ENCODE measurements at places on chromosomes 13 and 19.
A peak's percentile ranks its signal among the peaks of the same experiment; 100 is the strongest.

DNA sequence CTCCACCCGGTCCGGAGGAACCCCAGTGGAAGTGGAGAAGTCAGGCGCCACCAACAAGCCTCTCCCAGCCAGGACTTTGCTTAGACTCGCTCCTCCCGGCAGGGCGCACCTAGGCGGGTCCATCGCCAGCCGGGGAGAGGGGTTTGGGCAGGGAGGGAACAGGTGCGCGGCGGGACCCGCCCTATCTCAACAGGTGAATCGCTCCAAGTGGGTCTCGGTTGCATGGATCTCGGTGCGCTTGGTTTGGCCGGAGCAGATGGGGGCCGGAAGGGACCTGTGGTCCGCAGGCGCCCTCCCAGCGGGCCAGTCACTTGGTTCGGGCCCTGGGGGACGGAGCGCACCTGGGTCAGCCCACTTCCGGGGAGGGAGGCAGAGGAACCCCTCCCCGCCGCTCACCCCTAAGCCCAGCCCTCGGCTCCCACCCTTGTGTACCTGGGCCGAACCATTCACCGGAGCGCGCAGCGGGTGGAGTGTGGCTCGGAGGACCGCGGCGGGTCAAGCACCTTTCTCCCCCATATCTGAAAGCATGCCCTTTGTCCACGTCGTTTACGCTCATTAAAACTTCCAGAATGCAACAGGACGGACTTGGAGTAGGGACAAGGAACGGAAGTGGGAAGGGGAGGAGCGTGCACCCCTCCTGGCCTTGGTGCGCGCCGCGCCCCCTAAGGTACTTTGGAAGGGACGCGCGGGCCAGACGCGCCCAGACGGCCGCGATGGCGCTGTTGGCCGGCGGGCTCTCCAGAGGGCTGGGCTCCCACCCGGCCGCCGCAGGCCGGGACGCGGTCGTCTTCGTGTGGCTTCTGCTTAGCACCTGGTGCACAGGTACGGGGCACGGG is at the start of gene LSR:
TSS of gene LSR (plus strand) at position 693 of the 836 bp plus-strand sequence. CDS start at position 714, 21 bp downstream.
- no peak for DNase-seq

DNA sequence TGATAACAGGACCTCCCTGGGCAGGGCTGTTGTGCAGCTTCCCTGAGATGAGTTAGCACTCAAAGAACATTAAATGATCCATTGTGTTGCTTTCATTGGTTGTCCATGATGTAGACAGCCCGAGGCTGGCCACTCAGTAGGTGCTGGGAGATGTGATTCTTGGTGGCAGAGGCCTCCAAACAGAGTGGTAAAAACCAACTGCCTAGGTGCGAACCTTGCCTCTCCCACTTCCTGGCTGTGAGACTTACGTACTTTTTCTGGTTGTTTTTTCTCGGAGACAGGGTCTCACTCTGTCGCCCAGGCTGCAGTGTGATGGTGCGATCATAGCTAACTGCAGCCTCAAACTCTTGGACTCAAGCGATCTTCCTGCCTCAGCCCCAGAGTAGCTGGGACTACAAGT is 6.2 kb downstream of the SARS2 start:
- no peak for DNase-seq

DNA sequence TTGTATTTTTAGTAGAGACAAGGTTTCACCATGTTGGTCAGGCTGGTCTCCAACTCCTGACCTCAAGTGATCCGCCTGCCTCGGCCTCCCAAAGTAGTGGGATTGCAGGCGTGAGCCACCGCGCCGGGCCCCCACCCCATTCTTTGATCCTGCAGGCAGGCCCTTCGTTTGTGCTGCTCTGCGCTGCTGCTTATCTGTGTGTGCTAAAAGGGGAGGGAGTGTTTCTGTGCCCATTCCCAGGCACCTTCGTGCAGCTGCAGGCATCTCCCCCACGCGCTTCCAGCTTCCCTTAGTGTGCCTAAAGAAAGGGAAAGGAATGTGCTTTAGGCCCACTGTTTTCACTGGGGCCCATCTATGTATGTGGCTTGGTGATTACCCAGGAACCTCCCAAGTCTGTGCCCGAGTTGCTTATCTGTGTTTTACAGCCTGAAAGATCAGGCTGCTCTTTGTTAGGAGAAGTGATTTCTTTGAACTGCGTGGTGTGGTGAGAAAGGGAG is 27.2 kb downstream of the EPN1 start:
- no peak for DNase-seq

GRCh38 chr13:36114233-36114632 is 16.9 kb downstream of the DCLK1 start:
- no peak for DNase-seq

GRCh38 chr13:41811588-41812021 is 149.3 kb downstream of the VWA8 start:
- DNase-seq: no peak

DNA sequence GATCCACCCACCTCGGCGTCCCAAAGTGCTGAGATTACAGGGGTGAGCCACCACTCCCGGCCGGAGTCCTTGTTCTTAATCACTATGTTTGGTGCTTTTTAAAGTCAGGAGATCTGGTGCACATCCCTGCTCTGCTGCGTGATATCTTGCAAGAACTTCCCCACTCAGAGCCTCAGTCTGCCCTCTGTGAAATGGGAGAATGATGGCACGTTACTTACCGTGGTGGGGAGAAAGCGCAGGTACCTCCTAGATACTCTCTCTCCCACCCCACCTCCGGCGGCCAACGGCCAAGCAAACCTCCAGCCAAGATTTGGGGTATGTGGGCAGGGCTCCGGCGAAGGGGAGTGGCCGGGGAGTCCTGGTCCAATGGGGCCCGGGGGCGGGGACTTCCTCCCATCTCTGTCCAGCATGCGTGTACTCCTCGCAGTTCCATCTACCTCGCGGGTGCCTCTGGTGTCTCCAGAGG is at the start of gene RYR1:
TSS of gene RYR1 (plus strand) at position 424 of the 466 bp plus-strand sequence. CDS start 139 bp downstream, outside the sequence.
- DNase-seq: peak; percentile 13

DNA sequence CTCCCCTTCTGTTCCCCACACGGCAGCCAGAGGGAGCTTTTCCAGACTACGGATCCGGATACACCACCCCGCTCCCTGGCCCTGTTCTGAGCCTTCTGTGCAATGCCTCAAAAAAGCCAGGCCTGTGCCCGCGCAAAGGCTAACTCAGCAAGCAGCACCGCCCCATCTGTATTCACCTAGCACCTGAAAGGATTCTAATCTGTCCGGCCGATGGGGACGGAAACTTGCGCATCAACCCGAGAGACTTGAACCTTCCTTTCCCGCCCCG is 589 bp downstream of the ZBTB45 start:
- DNase-seq: no peak

GRCh38 chr13:43110036-43110435 is 86.7 kb downstream of the DNAJC15 start:
- no peak for DNase-seq

DNA sequence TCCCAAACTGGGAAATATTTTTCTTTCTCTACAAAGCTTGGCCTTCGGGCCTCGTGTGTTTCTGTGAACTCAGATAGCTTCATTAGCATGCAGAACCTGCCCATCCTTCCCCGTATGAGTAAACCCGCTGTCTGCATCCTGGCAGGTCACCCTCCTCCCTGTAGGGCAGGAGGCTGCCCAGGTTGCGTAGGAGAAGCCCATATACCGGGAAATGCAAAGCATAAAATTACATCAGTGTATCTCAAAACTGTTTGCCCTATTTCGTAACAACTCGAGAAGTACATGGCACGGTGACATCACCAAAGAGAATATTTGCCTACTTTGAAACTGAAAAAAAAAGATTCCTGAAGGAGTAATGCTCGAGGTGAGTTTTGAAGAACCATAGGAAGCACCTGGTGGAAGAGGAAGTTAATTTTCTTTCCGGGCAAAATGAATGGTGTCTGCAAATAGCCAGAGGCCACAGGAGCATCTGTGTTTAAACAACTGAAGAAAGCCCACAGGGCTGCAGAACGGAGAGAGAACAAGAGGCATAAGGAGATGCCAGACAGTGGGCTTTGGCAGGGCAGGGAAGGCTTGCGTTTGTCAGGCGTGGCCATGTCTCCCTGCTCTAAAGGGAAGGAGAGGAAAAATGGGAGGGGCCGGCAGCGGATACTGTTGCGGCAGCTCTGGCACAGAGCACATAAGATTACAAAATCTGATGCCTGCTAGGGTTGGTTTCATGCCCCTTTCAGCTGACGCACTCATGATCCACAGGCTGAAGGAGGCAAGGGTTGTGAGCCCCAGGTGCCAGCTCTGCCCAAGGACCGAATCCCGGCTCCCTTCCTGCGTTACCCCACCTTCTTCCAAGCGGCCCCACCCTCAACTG is 81.4 kb downstream of the IRS2 start:
- DNase-seq: no peak

GRCh38 chr19:46659151-46660007 is 1.6 kb downstream of the DACT3 start:
- DNase-seq: no peak

- no peak for DNase-seq
Measured at GRCh38 chr13:71087006-71087405, 780.0 kb downstream of the DACH1 start.

DNA sequence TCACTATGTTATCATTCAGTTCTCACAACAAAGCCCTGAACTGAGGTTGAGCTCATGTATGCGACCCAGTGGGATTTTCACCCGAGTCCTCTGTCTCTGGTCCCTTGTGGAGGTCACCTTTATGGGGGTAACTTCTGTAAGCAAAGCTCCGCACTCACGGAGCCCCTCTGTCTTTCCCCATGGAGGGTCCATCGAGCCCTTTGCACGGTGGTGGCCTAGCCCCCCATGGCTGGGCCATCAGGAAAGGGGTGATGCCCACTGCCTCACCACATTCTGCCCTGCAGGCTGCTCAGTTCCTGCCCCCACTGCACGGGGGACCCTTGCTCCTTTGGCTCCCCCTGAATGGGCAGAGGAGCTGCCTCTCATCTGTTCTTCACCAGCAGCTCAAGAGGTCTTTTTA is 39.6 kb downstream of the CHST8 start:
- DNase-seq: no peak

DNA sequence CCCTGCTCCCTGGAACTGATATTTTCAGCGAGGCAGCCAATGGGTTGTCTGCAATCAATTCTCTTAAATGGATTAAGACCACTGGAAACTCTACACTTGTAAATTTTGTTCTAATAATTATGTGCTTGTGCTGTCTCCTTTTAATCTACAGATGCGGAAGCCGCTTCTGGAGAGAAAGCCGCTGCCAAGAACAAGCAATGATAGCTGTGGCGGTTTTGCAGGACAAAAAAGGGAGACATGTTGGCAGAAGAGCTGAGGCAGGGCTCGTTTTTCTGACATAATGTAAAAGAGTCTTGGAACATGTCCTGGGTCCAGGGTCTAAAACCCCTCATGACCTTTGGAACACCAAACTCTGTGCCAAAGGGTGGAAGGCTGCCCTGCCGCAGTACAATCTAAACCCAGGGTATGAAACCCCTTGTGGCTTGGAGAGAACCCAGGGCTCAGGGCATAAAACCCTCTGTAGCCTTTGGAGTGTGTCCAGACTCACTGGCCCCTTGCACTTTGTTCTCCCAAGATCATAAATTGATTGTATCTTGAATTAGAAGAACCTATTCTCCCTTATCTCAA is 12.7 kb downstream of the ZNF417 start:
- DNase-seq: no peak

GRCh38 chr13:25494698-25495411 is 123.1 kb downstream of the ATP8A2 start:
- no peak for DNase-seq

- DNase-seq: no peak
Measured at GRCh38 chr19:13827656-13828055, 32.4 kb downstream of the ZSWIM4 start.

DNA sequence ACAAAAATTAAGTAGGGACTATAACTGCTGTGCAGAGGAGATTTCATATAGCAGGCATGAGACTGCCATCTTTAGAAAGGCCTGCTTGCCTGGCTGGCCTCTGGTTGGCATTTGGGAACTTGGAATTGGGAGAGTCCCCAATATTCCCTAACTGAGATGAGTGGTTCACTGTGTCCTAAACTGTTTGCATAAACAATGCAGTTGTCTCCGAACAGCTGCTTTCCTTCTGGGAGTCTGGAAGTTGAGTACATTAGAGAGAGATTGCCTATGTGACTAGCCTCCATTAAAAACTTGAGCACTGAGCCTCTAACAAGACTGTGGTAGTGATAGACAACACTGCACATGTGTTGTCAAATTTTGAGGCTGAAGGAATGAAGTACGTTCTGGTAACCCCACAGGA is 47.4 kb downstream of the STOML3 start:
- DNase-seq: no peak

DNA sequence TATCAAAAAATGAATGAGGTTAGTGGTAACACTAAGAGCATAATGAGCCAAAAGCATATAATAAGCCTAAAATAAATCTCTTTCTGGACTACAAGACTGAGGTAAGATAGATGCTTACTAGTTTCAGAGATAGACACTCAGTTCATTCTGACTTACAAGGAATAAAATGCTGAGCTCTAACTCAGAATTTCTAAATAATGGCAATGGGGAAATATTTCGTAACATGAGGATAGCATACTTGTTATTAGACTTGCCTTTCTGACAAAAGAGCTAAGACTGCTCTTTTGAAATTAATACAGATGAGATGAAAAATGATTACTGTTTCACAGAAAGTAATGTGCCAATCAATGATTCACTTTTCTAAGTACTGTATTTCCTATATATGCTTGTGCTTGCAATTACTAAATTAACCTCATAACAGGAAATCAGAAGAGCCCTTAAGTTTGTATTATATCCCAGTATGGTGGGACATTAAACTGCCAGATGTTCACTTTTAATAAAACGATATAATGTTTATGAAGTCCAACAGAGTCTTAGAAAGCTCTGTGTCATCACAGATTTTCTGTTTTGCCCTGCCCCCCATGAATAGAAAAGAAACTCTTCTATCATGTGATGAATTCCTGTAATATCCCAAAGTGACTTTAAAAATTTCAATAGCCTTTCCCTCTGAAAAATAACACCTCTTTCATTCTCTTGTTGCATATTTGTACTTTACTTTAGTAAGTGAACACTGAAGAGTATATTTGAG is 2771.0 kb upstream of the PCDH20 start:
- DNase-seq: no peak

- no peak for DNase-seq
Measured at GRCh38 chr19:2053601-2054389, 2.8 kb upstream of the MKNK2 start.

DNA sequence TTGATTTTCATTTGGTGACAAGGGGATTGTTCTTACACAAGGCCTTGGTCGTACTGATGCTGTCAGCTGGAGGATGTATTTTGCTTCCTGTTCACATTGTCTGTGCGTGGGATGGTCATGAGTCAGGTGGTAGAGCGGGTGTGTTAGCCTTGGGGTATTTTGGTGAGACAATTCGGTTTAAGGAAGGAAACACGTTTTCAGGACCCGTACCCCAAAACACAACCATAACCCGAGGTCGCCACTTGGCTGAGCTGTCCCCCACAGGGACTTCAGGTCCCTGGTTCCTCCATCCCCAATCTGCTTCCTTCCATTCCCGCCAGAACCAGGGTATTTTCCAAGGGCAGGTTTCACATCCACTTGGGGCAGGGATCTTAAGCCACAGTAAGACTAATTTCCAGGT is 15.0 kb downstream of the MYO9B start:
- no peak for DNase-seq

DNA sequence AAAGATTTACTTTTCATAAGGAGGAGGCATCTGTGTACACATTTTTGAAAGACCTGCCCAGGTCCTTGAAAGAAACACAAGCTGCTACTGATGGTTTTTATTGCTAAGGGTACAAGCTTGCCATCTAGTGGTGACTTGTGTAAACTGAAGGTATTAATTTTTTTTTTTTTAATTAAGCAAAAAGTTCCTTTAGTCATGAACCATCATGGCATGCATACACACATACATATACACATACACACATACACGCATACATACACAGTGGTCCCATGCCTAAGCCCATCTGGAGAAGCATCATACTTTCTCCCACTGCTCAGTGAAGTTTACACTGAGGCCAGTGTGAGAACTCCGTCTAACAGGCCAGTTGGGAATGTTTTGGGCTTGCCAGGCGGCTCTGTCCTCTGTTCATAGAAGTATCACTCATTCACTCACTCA is 312.5 kb downstream of the DCLK1 start:
- DNase-seq: no peak
